SJSA1 (cell line): ENCODE measurements at places on chromosomes 7 and 10.

- DNase-seq = no peak
Observed at GRCh38 chr7:55150709-55151451, 132.1 kb downstream of the EGFR start.

DNA sequence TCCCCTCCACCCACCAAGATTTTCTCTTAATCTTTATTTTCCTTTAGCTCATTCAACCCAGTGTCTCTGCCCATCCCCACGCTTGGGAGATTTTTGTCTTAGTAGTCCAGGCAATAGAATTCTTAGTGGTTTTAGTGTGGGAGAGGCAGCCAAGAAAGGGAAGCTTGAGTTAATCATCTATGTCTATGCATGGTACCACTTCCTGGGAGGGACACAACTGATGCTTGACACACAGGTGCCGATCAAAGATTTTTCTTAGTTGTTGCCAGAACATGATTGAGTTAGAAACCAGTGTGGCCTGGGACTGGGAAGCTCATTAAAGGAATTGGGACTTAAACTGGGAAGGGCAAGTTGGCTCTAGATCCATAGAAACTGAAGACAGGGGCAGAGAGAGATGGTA is 3.1 kb downstream of the STRA8 start:
- DNase-seq = no peak

DNA sequence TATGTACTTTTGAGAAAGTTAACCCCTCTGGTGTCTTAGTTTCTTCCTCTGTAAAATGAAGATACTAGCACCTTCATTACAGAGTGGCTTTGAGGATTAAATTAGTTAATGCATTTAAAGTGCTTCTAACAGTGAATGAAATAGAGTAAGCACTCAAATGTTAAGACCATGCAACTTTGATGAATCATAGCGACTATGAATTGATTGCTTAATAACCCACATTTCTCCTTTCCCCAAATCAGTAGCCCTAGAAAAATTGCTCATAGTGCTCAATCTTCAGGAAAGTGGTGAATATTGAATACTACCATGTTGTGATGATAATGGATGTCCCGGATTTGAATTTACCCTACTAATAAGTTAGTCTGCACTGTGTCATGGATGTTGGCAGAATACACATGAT is 48.1 kb downstream of the CD36 start:
- DNase-seq = no peak

GRCh38 chr7:24981171-24981951 is 1.4 kb upstream of the OSBPL3 start:
- DNase-seq = peak; percentile 50

DNA sequence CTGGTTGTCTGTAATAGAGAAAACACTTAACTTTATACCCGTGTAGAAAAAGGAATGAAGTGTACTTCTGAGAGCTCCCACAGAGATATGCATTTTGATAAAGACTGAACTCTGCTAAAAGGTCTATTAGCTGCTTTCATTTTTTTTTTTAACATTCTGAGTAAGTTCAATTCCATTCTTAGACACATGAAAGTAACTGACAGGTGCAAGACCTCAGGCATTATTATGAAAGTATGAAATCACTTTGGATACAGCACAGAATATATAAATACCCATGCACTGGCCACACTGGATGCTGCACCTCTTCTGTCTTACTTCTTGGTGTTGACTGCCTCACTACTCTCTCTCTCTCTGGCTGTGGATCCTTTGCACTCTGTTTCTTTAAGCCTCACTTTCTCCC is 46.2 kb downstream of the VWDE start:
- DNase-seq = no peak

DNA sequence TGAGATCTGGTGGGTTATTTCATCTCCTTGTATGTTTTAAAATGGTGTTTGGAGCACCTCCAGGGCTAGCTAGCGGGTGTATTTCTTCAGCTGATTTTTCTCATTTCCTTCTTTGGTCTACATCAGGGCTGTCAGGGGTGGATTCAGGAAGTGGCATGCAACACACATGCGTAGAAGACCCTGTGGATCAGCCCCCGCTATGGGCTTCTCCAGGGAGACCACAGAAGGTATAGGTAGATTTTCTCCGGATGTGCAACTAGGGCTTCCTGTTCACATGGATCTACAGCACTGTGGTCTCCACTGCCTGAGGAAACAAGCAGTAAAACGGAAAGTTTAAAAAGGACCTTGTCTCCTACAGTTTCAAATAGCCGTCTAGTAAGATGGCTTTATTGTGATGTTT is 10.4 kb downstream of the NUB1 start:
- DNase-seq = no peak

- no peak for DNase-seq
Observed at GRCh38 chr10:8013006-8013405, 41.5 kb upstream of the GATA3 start.

GRCh38 chr7:106464651-106465050 is 179.9 kb upstream of the NAMPT start:
- DNase-seq = no peak

GRCh38 chr7:93054975-93055374 is 62.8 kb downstream of the SAMD9 start:
- no peak for DNase-seq

- no peak for DNase-seq
Observed at GRCh38 chr10:113236998-113237397, 287.0 kb downstream of the TCF7L2 start.

- no peak for DNase-seq
Observed at GRCh38 chr7:69908454-69908853, 310.2 kb downstream of the AUTS2 start.

- peak; percentile 82 for DNase-seq
Observed at GRCh38 chr10:46516660-46517416, 39.6 kb downstream of the GPRIN2 start.

GRCh38 chr10:96338279-96338925 is 20.4 kb downstream of the OPALIN start:
- no peak for DNase-seq

DNA sequence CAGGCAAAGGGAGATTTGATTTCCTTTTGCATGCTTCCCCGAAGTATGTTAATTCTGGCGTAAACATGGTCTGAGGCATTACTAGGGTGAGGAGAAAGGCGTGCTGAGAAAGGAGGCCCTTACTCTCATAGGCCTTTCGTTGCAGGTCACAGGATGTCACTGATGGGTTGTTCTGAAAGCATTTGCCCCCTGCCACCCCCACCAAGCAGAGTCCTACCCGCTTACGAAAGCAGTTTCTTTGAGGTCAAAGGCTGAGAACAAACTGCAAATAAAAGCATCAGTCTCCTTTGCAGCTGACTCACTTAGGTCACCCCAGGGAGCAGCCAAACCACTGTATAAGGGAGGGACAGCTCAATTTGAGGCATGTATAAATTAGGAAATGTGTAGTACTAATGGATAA is 57.1 kb downstream of the BPGM start:
- DNase-seq = no peak

DNA sequence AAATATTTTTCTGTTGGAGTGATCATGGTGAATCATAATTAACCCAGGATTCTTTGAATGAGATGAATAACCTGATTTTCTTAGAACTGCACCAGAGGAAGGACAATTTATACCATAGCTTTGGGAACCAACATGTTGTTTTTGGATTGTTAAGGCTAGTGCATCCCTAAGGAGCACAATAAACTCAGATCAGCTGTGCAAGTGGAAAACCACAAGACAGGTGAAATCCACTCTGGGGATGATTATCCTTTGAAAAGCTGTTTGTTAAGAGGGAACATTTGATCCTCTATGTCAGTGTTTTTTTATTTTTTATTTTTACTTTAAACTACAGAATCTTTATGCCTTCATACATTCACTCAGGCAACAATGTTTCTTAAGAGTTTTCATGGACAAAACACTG is 232.1 kb upstream of the PCLO start:
- no peak for DNase-seq

DNA sequence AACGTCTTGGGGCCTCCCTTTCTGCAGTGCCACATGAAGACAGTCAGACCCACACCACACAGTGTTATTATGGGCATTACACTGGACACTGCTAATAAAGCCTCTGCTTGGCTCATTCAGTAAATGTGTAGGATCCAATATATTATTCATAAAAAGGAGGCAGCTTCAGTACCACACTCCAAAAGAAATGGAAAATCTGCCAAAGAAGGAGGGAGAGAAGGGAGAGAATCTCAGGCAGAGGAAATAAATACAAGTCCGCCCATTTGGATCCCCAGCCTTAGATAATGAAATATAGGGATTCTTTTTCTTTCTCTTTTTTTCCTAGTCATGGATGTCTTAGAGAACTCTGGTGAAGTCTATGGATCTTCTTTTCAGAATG is 162.2 kb downstream of the ELMO1 start:
- no peak for DNase-seq

- DNase-seq = no peak
Observed at GRCh38 chr7:107233174-107233573, 64.4 kb downstream of the HBP1 start.

DNA sequence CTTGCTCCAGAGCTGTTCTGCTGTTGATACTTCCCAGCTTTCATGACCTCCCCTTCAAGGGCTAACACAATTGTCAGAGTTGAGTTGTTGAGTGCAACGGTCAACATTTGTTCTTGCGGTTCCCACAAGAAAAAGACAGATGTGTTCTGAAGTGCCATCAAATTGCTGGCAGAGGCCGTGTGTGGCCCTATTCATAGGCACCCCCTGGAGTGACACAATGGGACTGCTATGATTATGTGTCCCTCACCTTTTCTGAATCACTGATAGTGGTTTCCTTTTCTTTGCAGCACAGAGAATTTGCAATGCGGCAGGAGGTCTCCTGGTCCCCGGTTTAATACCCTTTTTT is 5.8 kb upstream of the IGFBP1 start:
- peak; percentile 68 for DNase-seq

GRCh38 chr7:128205068-128205467 is 36.0 kb upstream of the LEP start:
- DNase-seq = no peak

DNA sequence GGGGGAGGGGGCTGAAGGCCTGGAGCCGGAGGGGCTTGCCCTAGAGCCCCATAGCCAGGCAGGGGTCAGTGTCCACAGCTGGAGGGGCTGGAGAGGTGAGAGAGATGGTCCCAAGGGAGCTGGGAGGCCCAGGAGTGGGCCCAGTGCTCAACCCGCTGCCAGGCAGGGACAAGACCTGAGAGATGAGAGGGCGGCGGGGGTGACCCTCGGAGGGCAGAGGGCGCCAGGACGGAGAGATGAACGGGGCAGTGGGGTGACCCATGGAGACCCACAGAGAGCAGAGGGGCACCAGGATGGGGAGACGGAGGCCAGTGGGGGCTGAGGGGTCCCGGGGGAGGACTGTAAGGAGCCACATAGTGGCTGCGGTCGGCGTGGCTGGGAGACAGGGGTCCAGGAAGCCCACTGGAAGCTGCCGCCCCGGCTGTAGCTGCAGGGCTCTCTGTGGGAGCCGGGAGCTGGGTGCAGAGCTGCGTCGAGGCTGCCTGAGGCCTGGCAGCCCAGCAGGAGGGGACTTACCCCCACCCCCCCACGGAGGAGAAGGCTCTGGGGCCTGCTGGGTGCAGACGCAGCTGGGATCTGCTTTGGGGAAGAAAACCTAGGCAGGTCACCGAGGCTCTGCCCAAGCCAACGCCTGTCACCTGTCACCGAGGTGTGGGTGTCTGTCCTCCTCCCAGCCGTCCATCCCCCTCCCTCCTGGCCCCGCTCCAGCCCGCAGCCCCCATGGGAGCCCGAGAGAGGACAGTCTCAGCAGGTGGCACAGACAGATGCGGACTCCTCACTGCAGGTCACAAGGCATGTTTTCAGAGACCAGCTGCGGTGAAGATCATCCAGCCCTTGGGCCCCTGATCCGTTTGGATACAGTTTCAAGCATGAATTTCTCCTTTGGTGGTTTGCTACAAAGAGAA is 25.1 kb downstream of the PWWP2B start:
- no peak for DNase-seq

GRCh38 chr7:3371601-3372000 is 70.5 kb downstream of the SDK1 start:
- DNase-seq = no peak

DNA sequence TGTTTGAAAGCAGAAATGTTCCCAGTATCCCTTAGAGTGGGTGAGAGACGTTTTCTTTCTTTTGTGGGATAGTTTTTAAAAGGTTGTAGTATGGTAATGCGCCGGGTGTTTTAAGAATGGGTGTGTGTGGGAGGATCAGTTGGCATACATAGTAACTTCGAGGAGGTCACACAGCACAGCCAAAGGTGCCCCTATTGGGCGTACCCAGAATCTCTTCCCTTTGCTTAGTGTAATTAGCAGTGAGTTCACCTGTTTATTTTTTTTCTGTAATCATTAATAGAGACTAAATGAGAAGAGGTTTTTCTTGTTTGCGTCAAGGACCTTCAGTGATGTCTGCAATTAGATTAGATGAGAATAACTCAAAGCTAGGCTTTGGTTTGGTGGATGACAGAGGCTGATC is 1.5 kb downstream of the PLEKHA8 start:
- DNase-seq = peak; percentile 5

DNA sequence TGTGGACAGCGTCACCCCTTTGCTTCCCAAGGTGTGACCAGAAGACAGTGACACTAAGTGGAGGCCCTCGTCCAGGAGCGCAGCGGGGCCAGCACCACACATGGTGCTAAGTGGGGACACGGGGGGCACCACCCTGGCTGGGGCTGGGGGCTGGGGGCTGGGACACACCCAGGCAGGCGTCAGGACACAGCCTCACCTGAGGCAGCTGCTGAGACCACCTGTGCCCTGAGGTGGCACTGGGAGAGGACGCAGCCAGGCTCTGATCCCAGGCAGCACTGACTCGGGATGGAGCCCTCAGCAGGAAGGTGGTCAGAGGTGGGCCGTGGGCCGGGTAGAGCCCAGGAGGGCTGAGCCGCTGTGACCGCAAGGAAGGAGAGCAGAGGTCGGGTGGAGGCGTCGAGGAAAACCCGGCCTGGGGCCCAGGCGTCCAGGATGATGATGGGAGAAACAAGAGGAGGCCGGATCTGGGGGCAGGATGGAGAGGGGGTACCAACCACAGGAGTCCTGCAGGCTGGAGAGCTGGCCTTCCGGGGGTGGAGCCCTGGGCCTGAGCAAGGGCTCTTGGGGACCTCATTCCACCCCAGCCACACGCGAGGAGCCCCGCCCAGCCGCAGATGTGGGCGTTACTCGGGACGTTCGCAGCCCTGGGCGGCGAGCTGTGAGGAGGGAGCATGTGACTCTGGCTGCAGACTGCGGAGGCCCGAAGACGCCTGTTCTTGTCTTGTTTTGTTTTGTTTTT is 22.5 kb downstream of the LRRC27 start:
- DNase-seq = no peak

DNA sequence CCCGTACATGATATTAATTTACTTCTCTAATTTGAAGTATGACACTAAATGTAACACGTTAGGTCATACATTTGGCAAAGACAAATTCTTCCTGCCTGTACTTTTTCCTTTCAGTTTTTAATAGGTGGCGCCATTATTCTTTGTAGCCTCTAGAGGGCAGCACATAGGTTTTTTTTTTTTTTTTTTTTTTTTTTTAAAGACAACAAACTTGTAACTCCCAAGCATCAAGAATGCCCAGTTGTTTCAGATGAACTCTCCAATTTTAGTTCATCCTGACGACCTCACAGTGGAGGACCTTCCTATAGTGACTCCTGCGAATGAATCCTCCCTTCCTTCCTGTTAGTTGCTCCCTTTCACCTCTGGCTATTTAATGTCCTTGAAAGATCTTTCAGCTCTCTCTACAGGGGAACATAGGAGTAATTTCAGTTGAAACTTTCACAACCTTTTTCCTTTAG is 139.3 kb upstream of the HDAC9 start:
- peak; percentile 76 for DNase-seq

GRCh38 chr7:24757353-24758275 is at the start of gene GSDME:
TSS of gene GSDME (minus strand) at chr7:24757464. CDS start at chr7:24749774, 7,690 bp downstream.
- peak; percentile 75 for DNase-seq
